ENCODE measurements at places on chromosomes 7 and 10.

DNA sequence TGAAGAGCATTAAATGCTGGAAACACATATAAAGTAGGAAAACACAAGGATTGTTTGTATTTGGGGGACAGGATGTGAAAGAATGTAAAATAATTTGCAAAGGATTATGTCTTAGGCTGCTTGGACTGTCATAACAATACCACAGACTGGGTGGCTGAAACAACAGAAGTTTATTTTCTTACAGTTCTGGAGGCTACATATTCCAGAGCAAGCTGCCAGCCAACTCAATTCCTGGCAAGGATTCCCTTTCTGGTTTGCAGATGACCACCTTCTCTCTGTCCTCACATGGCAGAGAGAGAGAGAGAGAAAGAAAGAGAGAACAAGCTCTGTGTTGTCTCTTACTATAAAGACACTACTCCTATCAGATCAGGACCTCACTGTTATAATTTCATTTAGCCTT is 8.8 kb upstream of the LAMB4 start:
- DNase-seq: no peak

- no peak for DNase-seq
Observed at GRCh38 chr7:37262181-37262580, 186.5 kb downstream of the ELMO1 start.

GRCh38 chr7:12549106-12549505 is 21.4 kb upstream of the SCIN start:
- DNase-seq: no peak

DNA sequence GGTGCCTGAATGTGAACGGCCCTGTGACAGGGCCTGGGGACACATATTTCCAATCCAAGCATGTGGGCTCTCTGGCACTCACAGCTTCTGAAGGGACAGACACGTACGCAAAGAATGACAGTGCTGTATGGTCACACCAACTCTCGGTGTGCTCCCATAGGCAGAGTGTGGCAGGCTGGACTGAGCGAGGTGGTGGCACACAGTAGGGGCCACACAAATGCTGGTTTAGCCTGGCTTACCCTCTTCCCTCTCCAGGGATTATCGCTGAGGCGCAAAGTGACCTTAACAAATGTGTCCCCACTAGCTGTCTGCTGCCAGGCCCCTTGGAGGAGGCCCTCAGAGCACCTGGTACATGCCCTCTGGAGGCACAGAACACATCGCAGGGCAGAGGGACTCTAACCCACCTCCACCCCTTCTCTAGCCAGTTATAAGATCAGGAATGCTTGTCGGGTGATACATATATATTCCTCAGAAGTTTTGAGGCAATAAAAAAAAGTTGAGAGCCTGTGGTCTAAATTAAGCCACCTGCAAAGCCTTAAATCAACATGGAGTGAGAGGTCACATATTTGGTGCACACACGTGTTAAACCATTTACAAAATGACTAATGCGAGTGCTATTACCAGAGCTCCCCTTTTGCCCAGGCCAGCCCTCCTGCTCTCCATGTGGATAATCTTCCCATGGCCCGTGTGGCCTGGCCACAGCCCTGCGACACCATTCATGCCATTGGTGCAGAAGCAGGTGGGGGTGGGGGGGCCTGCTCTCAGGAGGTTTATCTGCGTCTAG is 262.8 kb upstream of the GRB10 start:
- no peak for DNase-seq

DNA sequence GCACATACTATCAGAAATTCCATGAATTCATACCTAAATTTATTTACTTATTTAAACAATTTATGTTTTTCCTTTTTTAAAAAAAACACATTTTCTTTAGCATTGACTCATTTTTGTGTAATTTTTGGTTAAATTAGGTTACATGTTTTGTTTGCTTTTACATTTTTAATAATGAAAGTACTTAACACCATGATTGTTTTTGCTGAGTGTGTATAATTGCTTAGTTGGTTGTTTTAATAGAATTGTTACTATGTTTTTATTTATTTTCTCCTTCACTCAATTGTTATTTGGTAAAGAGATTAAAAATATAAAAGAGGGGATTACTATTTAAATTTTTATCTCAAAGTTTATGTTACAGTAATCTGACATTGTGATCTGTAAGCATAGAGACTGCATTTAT is 508.4 kb downstream of the NRG3 start:
- DNase-seq: no peak

DNA sequence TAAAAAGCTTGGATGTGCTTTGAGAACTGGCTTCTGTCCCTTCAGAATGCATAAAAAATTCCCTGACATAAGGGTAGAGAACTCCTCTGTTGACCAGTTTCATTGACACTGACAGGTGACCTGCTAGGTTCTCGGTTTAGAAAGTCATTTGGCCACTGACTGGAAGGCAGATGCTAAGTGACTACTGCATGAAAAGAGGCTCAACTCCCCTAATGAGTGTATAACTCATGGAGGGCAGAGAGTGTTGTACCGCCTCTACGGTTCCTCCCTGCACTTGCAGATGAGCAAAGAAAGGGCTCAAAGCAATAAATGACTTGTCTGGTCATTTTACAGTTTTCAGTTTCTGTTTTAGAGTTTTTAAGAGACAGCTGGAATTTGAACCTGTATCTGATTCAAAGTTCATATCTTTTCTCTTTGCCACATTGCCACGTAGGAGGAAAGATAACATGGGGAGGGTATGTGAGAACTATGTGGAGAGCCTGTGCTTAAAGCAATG is 2.9 kb upstream of the FGL2 start:
- no peak for DNase-seq
